ENCODE measurements at places on chromosomes 2 and 18. TPM values are rescaled to one million over a fixed set of nuclear protein-coding genes. Genes with fewer than 3 reads are reported as not detected.

The SOX11 gene
- under 0.01 TPM for total RNA-seq

DNA sequence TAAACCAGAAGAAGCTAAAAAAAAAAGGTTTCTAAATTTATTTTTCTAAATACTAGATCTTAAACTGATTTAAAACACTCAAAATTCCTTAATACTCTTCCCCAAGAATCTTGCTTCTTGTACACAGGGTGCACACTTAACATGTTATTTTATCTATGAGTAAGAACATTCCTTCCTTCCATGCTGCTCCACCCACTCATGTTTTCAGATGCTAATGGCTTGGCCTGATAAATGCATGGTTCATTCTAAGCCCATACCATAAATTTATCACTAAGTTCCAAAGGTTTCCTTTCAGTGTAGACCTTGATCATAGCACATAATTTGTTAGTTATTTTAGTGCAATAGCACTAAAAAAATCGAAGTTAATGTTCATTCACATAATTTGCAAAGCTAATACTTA is 8.1 kb downstream of the FBXO48 start:
- no peaks in the 10 kb centered on the region for H3K27me3 ChIP-seq
- H3K4me3 ChIP-seq, result no peak overlapping the region
- no peak overlapping the region for H3K27ac ChIP-seq
- no peaks in the 10 kb centered on the region for H3K36me3 ChIP-seq
- peaks cover 20% of the 10 kb centered on the region for H3K4me1 ChIP-seq
- peak; percentile 72 for DNase-seq

DNA sequence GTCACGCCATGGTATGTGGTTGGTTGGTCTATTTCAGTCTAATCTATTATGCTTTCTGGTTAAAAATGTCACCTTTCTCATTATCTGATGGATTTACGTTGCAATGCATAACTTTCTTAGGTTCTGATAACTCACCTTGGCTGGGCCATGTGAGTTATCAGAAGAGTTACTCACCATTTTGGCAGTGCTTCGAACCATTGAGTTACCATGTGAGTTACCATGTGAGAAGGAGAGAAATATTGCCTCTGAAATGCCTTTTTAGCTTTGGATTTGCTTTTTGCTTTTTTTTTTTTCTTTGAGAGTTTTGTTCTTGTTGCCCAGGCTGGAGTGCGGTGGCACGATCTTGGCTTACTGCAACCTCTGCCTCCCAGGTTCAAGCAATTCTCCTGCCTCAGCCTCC is 1.6 kb downstream of the SMARCAL1 start:
- H3K36me3 ChIP-seq, result peaks cover 18% of the 10 kb centered on the region
- DNase-seq, result peak; percentile 9
- H3K4me3 ChIP-seq, result no peak overlapping the region

- DNase-seq, result no peak
- H3K4me1 ChIP-seq, result peaks cover 27% of the 10 kb centered on the region
- no peaks in the 10 kb centered on the region for H3K36me3 ChIP-seq
- H3K27ac ChIP-seq, result no peak overlapping the region
- H3K4me3 ChIP-seq, result peak overlapping the region; percentile 35
These were observed 893 bp downstream of the CAVIN2 start for GRCh38 chr2:191845876-191846514.

DNA sequence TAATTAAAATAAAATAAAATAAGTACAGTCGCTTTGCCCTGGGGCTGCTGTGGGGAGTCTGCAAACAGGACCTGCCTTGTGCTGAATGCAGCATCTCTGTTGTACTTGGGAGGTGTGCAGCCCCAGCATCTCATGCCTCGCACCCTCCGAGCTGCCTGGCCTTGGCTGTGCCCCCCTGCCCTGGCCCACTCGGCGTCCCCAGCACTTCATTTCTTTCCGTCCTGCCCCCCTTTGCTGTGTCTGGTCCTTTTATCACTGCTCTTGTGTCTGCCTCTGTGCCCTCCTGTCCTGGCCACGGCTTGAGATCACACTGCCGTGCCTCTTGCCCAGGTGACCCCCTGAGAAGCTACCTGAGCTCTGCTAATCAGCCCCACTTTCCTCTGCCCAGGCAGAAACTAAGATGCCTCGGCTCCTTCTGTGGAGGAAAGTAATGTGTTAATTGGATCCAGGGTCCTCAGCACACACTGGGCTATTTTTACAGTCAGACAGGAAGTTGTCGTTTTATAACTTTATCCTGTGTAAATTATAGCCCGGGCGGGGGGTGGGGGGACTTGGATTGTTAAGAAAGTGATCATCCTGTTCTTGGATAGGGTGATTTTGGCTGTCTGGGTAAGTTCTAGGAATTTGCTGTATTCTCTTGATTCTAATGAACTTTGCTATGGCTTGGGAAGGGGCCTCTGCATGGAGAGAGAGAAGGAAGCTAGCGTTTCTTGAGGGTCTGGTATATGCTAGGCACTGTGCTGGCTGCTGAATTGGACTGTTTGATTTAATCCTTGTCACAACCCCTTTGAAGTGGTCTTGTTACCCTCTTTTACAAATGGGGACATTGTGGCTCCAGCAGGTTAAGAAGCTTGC is 69.4 kb downstream of the AGAP1 start:
- no peak overlapping the region for H3K27ac ChIP-seq
- DNase-seq, result no peak
- H3K4me1 ChIP-seq, result no peaks in the 10 kb centered on the region
- no peak overlapping the region for H3K4me3 ChIP-seq
- H3K36me3 ChIP-seq, result 0 out of 2 replicates have a peak, but pooled peaks cover under 1% of the 10 kb centered on the region

The TTN gene
- total RNA-seq, result not detected

- no peak for DNase-seq
- H3K4me3 ChIP-seq, result no peak overlapping the region
- H3K36me3 ChIP-seq, result no peaks in the 10 kb centered on the region
- H3K27me3 ChIP-seq, result no peaks in the 10 kb centered on the region
These were observed 864.0 kb upstream of the ZEB2 start for GRCh38 chr2:145383961-145384360.

GRCh38 chr2:129299338-129299737 is 680.1 kb upstream of the RAB6C start:
- no peaks in the 10 kb centered on the region for H3K36me3 ChIP-seq
- DNase-seq, result no peak
- H3K4me3 ChIP-seq, result no peak overlapping the region
- H3K27me3 ChIP-seq, result no peaks in the 10 kb centered on the region
- no peaks in the 10 kb centered on the region for H3K4me1 ChIP-seq

The NLRC4 gene
- total RNA-seq, result not detected

- no peaks in the 10 kb centered on the region for H3K36me3 ChIP-seq
- H3K4me1 ChIP-seq, result no peaks in the 10 kb centered on the region
- H3K27me3 ChIP-seq, result no peaks in the 10 kb centered on the region
- H3K27ac ChIP-seq, result no peak overlapping the region
- DNase-seq, result no peak
These were observed 8.5 kb downstream of the PROC start for GRCh38 chr2:127426501-127427354.

The CNGA3 gene
- total RNA-seq, result 0.51 TPM

DNA sequence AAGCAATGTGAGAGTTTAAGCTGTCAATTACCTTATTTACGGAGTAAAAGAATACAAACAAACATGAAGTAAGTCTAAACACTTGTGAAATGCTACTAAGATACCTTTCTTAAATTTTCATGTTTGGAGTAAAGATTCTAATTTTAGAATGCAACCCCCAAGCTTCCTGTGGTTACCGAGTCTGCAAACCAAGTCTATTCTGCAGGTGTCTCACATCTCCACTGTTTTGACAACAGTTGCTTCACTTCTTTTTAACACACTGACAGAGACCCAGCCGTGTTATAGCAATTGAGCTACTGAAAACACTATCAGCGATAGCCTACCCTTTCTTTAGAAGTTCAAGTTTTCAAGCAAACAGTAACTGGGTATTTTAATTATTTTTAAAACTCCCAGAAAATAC is 608.3 kb downstream of the ERBB4 start:
- H3K4me3 ChIP-seq, result no peak overlapping the region
- H3K4me1 ChIP-seq, result no peaks in the 10 kb centered on the region
- DNase-seq, result no peak
- H3K27ac ChIP-seq, result no peak overlapping the region
